Substantia nigra (tissue), 51 donors: ENCODE measurements at places on chromosomes 16 and 17.

DNA sequence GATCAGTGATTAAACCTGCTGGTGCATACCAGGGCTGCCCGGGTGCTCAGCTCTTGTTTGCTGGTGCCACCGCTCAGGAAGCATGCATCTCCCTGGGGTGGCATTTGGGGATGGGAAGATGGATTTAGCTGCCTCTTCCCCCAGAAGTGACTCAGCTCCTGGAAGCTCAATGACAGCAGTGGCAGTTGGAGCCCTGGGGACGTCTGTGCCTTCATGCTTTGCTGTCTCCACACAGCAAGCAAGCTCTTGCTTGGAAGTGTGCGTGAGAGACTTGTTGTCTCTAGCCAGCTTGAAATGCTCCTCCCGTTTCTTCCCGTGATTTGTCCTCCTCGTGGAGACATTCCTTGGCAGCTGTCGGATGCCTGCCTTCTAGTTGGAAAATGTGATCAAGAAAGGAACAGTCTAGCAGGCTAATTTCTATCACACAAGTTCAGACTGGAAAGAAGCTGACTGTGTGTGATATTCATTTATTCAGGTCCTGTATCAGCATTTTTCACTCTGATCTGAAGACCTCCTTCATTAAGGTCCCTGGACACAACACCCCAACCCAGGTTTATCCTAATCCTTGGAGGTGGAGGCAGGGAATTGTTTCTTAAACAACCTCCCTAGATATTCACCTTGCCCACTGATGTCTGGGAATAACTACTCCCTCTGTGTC is 73.0 kb downstream of the BMERB1 start:
- DNase-seq = no peak

DNA sequence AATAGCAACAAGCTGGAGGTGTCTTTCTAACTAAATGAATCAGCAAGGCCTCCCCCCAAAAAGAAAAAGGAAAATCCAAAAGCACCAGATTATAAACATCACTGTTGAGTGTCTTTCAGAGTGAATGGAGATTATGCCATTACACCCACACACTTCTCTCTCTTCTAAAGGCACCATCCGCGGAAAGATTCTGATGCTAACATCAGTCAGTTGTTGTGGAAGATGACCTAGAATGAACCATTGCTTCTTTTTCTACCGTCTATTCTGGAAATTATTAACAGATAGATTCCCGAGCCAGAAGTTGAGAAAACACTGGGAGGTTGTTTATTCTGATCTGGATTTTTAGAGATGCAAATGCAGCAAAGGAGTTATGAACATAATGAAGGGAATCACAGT is 60.9 kb upstream of the FAM20A start:
- no peak for DNase-seq

GRCh38 chr17:79761894-79762589 is 15.9 kb upstream of the CBX2 start:
- DNase-seq = no peak

DNA sequence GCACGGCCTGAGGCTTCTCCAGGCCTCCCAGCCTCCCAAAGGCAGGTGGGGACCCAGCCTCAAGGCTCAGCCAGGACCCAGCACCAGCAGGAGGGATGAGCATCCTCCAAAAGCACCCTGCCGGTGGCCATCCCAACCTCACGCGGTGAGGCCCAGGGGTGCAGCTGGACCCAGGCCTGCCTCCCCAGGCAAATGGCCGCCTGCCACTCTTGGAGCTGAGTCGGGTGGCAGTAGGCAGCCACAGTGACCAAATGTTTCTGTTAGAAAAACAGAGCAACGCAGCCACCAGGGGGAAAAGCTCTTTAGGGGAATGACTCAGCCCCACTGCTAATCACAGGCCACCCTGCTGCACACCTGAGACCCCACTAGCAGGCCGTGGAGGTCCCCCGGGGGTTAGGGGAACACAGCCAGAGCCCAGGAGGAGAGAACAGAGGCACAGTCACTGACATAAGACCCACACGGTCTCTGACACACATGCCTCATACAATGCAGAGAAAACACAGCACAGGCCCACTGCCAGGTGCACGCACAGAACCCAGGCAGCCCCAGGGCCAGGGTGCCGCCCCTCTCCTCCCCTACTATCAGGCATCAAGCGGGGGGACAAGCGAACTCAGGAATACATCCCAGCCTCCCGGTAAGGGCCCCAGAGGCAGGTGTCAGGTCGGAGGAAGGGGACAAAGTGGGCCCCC is 12.4 kb downstream of the BCAR1 start:
- no peak for DNase-seq

- no peak for DNase-seq
Observed at GRCh38 chr17:79241616-79242015, 167.0 kb downstream of the ENGASE start.

GRCh38 chr16:74607310-74607961 is 522 bp upstream of the GLG1 start:
- DNase-seq = no peak

DNA sequence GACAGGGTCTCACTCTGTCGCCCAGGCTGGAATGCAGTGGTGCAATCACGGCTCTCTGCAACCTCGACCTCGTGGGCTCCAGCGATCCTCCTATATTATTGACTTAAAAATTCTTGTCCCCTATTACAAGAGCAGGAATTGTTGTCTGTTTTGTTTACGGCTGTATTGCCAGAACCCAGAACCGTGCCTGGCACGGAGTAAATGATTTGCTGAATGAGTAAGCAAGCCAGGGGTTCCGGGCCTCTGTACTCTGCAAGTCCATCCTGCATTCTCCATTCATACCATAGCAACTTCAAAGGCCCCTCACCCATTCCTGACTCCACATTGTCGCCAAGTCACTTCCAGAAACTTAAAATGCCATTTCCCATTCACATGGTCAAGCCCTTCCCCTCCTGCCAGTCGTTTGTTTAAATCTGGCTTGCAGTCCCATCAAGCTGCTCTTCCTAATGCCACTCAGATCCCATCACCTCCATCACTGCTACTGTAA is 6.9 kb downstream of the ADCY9 start:
- DNase-seq = no peak

DNA sequence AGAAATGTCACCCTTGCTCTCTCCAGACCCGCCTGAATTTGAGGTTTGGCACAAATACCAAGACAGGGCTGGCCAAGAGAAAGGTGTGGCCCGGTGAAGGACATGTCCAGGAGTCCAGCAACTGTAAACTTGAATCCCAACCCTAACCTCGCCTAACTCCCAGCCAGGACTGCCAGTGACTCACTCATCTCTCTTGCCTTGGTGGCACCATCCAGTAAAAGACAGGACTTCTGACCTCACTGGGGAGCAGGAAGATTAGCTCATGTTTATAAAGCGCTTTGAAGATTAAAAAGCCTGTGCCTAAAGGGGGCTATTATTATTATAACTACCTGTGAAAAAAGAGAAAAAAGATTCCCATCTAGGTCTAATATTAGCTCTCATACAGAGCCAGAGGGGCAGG is 335.3 kb downstream of the SOX9 start:
- no peak for DNase-seq

DNA sequence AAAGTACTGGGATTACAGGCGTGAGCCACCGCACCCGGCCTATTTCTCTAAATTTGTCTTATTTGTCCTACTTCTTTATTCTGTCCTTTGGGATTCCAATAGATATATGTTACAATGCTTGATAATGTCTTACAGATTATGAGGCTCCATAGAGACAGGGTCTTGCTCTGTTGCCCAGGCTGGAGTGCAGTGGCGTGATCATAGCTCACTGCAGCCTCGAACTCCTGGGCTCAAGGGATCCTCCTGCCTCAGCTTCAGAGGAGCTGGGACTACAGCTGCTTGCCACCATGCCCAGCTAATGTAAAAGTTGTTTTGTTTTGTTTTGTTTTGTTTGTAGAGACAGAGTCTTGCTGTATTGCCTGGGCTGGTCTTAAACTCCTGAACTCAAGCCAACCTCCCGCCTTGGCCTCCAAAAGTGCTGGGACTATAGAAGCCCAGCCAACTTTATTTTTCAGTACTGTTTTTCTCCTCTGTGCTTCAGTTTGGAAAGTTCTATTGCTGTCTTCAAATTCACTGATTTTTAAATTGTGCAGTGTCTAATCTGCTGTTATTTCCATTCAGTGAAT is 10.3 kb downstream of the ANKRD13B start:
- no peak for DNase-seq
